Cerebellum (tissue), 4 donors: ENCODE measurements at places on chromosomes 16 and 17. TPM values are rescaled to one million over a fixed set of nuclear protein-coding genes. Genes with fewer than 3 reads are reported as not detected.

DNA sequence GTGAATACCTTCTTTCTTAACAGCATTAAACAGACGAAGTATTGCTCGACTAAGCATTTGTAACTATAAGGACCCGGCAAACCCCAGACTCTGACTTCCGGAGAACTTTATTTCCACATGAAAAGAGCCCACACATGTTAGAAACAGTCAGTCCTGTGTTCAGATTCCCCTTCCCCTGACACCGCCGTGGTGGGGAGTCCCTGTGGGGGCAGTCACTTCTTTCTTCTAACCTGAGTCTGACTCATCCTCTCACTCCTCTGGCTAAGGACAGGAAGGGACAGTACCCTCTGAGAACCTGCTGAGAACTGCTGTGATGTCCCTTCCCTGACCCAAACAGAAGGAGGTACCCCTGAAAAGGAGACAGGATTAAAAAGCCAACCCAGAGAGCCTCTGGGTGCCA, 165.1 kb downstream of the XYLT1 start:
- DNase-seq = no peak

GRCh38 chr17:72615627-72615991, 476.9 kb downstream of the SLC39A11 start:
- no peak for DNase-seq

GRCh38 chr16:46743232-46743719, 4.9 kb downstream of the MYLK3 start:
- no peak for DNase-seq

Gene UBALD1
- total RNA-seq = 3.6 TPM

Gene SMARCD2
- total RNA-seq = 16.3 TPM

DNA sequence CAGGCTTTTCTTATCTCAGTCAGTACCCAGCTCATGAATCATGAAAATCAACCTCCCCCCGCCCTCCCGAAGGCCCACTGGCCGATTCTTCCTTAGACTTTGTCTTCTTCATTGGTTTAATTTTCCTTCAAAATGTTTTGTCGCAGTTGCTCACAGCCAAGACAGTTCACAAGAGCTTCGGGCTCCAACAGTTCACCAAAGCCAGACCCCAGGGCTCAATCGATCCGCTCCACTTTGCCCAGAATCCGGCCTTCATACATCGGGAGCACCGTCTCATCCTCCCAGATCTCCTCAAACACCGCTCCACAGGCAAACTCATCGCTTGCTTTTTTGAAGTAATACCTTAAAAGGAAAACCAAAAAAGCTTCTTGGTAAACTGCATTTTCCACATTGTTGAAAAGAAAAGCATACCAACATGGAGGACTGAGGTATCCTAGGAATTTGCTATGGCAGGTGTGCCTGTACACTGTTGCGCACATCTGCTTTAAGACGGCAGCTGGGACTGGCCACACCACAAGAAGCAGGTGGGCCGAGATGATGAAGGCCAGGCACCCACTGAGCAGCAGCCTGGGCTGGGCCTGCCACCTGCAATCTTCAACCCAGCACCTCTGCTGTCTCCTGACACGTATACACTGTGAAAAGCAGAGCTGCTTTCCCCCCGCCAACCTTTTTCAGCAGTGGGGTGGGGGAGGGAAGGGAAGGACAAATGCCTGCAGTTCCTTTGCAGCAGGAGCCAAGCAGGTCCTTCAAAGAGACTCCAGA, 31.5 kb downstream of the AXIN2 start:
- no peak for DNase-seq

Gene MT1G
- total RNA-seq = not detected

DNA sequence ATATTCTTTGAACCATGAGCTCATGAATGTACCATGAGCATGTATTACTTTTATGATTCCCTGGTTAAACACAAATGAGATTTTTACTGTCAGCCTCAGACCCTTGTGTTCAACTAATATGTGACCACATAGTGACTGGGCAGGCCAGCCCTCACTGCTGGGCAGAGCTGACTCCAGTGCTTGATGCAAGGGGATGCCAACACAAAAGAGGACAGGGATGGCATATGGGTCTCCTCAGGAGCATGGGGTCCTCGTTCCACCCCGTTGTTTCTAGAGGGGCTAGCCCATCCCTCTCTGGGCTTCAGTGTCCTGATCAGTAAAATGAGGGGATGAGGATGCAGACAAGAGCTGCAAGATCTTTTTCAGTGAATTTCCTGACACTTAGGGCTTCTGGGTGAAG, 19.3 kb downstream of the CFAP20 start:
- DNase-seq = no peak

Gene SOX9
- 22.3 TPM for total RNA-seq

Gene HOXB13
- not detected for total RNA-seq

GRCh38 chr17:71553381-71553780, 567.4 kb upstream of the SOX9 start:
- no peak for DNase-seq

DNA sequence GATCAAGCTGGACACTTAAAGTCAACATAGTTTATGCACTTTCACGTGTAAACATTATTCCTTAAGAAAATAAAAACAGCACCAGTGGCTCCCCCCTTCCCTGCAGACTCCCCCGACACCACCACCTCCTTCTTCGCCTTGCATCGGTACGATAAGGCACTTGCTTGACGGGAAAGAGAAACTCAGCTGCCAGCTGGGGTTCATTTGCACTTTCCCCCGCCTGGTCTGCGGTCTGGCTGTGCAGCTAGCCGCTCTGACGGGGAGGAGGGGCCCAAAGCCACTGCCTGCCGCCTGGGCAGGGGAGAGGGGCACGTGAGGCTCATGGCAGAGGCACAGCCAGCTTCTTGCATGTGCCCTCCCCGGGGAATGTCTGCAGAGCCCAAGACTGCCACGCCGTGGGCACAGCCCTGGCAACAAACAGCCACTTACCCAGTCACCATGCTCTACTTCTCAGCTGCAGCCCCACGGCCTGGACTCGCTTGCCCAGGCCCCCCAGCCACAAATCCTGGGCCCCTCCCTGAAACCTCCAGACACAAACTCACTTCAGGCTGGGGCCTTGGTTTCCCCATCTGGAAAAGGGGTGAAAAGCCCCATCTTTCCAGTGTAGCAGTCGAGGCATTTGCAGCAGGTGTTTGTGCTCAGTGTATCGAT, 16.5 kb upstream of the PRM1 start:
- peak; percentile 43 for DNase-seq

GRCh38 chr17:57671667-57672632, 73.1 kb downstream of the CCDC182 start:
- DNase-seq = peak; percentile 81

DNA sequence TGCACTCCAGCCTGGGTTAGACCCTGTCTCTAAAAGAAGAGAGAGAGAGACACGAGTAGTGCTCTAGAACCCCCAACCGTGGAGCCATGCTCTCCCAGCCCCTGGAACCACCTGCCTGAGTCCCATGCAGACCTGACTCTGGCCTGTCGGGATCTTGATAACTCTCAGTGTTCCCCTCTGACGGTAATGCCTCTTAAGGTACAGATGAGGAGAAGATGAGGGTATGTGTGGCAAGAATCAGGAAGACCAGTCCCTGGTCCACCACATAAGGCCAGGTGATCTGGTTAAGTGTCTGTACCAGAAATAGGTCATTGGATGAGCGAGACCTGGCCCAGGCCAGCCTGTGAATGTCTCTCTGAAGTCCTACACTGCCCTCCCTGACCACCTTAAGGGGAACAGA, 18.4 kb downstream of the OSBPL7 start:
- no peak for DNase-seq

Gene MMP25
- 1.1 TPM for total RNA-seq

DNA sequence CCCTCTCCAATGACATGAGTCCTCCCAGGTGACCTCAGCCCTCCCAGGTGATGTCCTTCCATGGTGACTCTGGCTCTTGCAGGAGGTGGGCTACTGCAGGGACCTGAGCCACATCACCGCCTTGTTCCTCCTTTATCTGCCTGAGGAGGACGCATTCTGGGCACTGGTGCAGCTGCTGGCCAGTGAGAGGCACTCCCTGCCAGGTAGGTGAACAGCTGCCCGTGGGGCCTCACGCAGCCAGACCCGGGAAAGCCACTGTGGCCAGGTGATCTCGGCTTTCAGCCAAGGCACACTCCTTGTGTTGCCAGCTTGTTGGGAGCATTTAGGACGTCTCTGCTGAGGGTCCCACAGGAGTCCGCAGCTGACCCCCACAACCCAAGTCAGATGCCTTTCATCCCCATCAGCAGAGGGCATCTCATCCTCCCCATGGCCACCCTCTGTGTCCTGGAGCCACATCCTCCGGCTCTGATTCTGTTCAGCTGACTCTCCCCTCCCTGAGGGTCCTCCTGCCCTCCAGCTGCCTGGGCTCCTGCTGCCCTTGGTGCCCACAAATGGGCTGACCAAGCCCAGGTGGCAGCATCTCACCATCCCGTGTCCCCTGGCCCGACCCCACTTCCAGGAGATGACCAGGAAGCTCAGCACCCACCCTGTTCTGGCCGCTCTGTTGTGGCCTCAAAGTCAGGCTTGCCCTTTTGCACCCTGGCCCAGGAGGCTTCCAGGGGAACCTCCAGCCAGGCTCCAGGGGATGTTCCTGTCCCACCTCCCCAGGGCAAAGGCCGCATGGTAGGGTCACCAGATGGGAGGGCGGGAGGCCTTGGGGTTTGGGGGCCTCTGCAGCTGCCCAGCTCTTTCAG, 20.1 kb downstream of the USP6 start:
- DNase-seq = no peak

DNA sequence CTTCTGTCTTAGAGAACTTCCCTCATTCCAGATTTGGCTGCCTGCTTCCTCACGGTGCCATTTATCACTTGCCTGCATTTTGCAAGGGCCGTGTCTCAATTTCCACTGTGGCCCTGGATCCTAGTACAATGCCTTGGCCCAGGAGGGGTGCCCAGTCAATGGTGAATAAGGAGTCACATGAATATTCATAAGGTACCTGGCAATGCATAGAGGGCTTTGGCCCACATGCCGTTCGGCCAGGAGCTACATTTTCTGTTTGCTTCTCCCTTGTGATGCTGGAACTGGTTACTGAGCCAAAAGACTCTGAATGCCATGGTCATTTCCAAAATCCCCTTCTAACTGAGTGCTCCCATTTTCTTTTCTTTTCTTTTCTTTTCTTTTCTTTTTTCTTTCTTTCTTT, 4.8 kb upstream of the PIRT start:
- DNase-seq = no peak

Gene NPIPA2
- 1.5 TPM for total RNA-seq

DNA sequence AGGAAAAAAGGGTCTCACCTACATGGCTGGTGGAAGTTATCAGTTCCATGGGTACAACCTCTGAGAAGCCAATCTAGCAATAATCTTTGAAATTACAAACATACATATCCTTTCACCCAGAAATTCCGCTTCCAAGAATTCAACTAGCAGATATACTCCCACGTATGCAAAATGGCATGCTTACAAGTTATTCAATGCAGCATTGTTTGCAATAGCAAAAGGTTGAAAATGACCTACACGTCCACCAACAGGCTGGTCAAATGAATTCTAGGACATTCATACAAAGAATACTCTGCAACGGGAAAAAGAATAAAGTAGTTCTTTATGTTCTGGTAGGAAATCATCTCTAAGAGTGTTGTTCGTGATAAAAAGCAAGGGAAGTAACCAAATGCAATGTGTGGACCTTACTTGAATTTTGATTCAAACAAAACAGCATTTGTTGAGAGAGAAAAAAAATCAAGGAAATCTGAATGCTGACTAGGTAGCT, 63.7 kb upstream of the NLK start:
- DNase-seq = no peak

DNA sequence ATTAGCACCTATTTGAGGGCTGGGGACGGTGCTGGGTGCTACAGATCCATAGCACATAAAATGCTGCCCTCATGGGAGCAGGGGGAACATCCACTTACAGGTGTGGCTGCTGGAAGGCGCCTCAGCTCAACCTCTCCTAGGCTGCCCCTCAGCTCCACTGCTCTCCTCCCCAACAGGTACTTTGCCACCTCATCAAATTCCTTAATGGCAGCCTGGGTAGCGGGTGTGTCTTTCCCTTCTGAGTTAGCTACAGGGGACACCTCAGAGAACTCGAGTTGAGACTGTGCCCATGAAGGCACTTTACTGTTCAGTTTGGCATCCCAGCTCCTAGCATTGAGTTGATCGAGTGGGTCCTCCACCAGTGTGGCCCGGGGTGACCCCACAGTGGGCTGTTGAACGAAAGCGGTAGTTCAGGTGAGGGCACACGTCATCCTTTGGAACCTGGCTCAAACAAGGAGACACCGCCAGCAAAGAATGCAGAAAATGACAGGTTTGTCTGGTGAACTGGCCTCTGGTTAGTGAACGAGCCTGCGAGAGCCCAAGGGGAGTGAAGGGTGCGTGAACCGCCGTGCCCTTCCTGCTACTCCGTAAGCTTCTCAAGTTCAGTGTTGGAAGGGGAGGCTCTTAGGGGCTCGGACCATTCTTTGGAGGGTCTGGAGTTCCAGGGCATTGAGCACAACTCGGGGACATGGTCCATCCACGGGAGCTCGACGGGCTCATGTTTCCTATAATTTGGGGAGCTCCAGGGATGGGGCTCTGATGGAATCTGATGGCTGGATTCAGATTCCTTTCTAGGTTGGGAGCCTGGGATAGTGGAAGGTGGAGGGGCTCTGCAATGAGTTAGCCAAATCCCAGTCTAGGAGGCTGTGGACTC, 3.5 kb upstream of the CMIP start:
- no peak for DNase-seq

GRCh38 chr16:79170555-79171246, 429.8 kb downstream of the MAF start:
- no peak for DNase-seq

Gene CCDC102A
- total RNA-seq = 1.9 TPM

DNA sequence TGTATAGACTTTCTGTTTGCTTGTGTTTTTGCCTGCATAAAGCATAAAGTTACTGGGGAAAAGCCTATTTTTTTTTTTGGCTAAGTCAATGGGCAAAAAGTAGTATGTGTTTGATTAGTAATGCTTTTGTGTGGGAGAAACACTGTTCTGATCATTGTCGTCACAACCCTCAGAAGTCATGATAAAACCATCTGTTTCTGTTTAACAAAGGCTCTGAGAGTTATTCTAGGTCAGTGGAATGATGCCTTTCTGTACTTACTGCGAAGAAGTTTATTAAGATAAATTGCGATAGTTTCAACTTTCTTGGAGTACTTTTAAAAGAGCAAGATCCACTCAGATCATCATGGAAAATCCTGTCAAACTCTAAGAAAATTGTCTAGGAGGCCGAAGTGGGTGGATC, 80.9 kb downstream of the PRKCA start:
- no peak for DNase-seq

- DNase-seq = peak; percentile 93
Measured at GRCh38 chr17:43360739-43361505, 37.9 kb upstream of the ARL4D start.

- DNase-seq = no peak
Measured at GRCh38 chr17:83145831-83146230, 66.4 kb downstream of the METRNL start.
